ENCODE measurements at places on chromosomes 1 and 21. TPM values are rescaled to one million over a fixed set of nuclear protein-coding genes. Genes with fewer than 3 reads are reported as not detected.

Gene SPRR3
- total RNA-seq, result not detected

Gene RSPO1
- total RNA-seq, result not detected

Gene KIF2C
- total RNA-seq, result 9.9 TPM

Gene FCRL6
- not detected for total RNA-seq

Gene ZSCAN20
- 6.9 TPM for total RNA-seq

Gene FBXO2
- total RNA-seq, result 0.66 TPM

Gene CLCA4
- not detected for total RNA-seq

Gene CDK18
- 0.94 TPM for total RNA-seq

Gene CDC42
- 697 TPM for total RNA-seq

Gene LCA5L
- 0.28 TPM for total RNA-seq

Gene AADACL4
- not detected for total RNA-seq

Gene SEMA4A
- 0.27 TPM for total RNA-seq

Gene UBE2U
- total RNA-seq, result not detected

Gene ATP6V1G3
- not detected for total RNA-seq

Gene C1orf167
- not detected for total RNA-seq

Gene DRAXIN
- 0.09 TPM for total RNA-seq

Gene FAM78B
- total RNA-seq, result 0.09 TPM

Gene MAN1C1
- total RNA-seq, result 0.18 TPM

Gene KCNJ6
- total RNA-seq, result under 0.01 TPM

Data from endothelial cell of coronary artery (primary cell).